ENCODE measurements at places on chromosomes 5 and 9. TPM values are rescaled to one million over a fixed set of nuclear protein-coding genes. Genes with fewer than 3 reads are reported as not detected.

Gene AIF1L
- total RNA-seq, result 71.1 TPM

Gene RC3H2
- 61.3 TPM for total RNA-seq

DNA sequence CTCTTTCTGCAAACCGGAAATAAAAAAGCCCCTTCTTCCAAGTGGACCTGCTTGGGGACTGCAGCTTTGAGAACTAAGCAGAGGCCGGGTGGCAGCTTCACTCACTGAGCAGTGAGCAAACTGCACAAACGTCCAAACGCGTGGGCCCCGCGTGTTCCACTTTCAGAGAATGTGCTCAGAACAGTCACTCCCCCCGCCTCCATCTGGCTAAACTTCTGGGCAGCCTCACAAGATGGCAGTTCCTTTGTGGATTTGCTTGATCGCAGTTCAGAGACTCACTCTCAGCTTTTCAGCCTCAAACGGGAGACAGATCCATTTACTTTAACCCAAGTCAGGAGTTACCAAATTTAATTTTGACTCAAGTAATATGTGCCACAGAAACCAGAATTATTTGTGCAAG lies 216.6 kb downstream of the TLE1 start:
- DNase-seq, result no peak

DNA sequence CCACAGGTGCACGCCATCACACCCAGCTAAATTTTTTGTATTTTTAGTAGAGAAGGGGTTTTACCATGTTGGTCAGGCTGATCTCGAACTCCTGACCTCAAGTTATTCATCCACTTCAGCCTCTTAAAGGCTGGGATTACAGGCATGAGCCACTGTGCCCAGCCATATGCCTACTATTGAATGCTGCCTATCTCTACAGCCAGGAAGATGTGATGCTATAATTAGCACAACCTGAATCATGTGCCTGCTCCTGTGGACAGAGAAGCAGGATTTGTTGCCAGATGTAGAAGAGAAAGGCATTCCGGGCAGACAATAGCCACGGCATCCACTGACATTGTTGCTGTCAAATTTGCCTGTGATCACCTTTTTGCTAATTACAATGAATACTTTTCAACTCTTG lies 24.4 kb upstream of the MLLT3 start:
- DNase-seq, result no peak

DNA sequence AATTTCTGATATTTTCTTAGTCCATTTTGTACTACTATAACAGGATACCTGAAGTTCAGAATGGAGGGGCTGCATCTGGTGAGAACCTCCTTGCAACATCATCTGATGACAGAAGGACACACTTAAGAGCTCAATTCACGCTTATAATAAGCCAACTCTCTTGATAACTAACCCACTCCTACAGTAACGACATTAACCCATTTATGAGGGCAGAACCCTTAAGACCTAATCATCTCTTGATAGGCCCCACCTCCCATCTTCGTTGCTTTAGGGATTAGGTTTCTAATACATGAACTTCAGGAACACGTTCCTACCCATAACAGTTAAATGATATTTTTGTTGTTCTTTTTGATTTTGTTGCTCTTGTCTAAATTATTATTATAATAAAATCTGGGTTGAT lies 69.4 kb downstream of the TNPO1 start:
- DNase-seq, result no peak

- no peak for DNase-seq
Observed at GRCh38 chr5:52598968-52599367, 188.7 kb upstream of the ITGA1 start.

DNA sequence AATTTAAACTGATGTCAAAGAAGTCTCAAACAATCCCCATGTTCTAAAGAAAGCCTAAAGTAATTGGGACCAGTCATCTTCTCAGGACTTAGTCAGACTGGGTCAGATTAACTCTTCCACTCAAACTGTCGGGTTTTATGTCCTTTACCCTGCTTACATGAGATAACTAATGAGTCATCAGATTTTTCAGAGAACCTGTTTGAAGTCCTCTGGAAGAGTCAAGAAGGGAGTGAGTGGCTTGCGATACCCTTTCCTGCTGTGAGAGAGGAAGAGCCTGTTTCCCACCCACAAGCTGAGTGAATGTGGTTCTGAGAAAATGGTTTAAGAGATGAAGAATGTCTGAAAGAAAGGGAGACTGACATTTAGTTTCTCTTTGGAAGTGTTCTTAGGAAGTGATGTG lies 1866.7 kb upstream of the C9orf72 start:
- DNase-seq, result no peak
